ENCODE measurements at places on chromosomes 11 and 22. TPM values are rescaled to one million over a fixed set of nuclear protein-coding genes. Genes with fewer than 3 reads are reported as not detected.

The PDGFB gene
- 1.1 TPM for total RNA-seq

The TRIM49 gene
- total RNA-seq, result not detected

The YPEL1 gene
- 1.9 TPM for total RNA-seq

DNA sequence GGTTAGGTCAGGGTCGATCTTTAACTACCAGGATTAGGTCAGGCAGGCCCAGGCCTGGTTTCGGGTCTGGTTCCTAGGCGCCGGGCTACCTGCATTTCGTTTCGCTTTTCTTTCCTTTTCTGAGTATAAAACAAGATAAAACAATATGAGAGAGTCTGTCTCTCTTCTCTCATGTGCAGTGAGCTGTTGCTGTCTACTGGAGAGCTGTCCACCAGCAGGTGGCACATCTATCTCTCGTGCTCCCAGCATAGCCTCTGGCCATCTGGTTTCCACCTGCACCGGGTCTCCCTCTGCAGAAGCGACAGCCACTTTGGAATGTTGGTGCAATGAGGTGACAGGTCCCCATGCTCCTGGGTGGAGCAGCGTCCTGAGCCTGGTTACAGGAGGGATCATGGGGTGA lies 27.6 kb downstream of the RIBC2 start:
- no peak overlapping the region for H3K27ac ChIP-seq
- H3K36me3 ChIP-seq, result no peaks in the 10 kb centered on the region
- H3K27me3 ChIP-seq, result no peaks in the 10 kb centered on the region
- H3K4me1 ChIP-seq, result no peaks in the 10 kb centered on the region
- DNase-seq, result no peak

DNA sequence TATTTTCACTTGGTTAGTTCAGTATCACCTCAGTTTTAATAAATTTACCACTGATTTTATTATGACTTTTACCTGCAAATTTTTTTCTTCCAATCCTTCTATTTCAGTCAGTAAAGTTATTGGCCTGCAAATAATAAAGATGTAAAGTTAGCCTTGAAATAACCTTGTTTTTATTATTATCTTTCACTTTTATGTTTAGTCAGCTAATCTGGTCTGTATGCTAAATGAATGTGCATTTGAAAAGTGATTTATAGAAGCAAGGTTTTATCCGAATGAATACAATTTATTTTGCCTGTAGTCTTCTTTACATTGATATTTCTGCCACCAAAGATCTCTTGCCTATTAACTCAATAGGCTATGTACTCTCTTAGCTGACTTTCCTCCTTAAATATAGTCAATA lies 425.7 kb downstream of the CNTN5 start:
- DNase-seq, result no peak
- no peak overlapping the region for H3K27ac ChIP-seq
- no peaks in the 10 kb centered on the region for H3K27me3 ChIP-seq
- no peaks in the 10 kb centered on the region for H3K4me1 ChIP-seq
- H3K36me3 ChIP-seq, result no peaks in the 10 kb centered on the region

DNA sequence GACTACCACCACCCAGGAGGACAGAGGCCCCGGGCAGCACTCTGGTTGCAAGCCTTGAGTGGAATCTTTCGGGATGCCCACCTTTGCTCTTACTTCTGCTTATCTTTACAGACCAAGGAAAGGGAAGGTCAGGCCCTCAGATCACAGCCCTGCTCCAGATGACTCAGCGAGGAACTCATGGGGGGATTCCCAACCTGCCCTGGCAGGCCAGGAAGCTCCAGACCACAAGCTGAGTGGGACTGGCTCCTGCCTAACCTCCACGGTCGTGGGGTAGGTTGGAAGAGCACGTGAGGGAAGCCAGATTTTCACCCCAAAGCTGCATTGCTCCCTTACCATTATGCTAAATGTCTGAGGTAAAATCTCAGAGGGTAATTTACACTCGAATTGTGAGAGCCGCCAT lies 11.8 kb downstream of the TBC1D10A start:
- H3K4me1 ChIP-seq, result peaks cover 61% of the 10 kb centered on the region
- H3K27me3 ChIP-seq, result no peaks in the 10 kb centered on the region
- H3K27ac ChIP-seq, result peak overlapping the region; percentile 80
- DNase-seq, result peak; percentile 66
- no peaks in the 10 kb centered on the region for H3K36me3 ChIP-seq

Data from GM12878 (cell line).